WTC11 (cell line): ENCODE measurements at places on chromosomes 1 and 21.

DNA sequence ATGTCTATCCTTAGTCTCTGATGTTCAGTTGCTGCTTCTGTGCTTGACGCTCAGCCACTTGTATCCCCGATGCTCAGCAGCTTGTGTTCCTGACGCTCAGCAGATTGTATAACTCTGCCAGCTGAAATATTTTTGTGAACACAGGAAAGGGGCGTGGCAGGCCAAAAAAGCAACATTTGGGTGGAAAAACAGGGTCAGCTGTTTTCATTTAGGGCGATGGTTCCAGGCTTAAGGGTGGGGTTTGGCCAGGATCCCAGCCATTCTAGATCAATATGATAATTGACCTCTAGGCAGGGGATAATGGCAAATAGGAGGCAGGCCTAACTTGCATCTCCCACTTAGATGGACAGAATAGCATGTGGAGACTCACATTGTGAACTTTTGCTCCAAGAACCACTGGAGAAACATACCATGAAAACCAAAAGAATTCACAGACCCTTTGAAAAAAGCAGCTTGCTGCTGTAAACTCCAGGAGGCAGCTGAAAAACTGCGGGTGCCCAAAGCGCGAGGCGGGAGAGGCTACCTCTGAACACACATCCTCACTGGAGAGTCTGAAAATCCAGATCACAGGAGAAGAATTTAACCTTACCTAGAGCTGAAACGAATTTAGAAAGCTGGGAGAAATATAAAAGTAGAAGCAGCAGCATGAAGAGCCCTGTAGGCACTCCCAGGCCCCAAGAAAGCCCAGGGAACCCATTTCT is 58.3 kb downstream of the ZNF648 start:
- no peak for DNase-seq

DNA sequence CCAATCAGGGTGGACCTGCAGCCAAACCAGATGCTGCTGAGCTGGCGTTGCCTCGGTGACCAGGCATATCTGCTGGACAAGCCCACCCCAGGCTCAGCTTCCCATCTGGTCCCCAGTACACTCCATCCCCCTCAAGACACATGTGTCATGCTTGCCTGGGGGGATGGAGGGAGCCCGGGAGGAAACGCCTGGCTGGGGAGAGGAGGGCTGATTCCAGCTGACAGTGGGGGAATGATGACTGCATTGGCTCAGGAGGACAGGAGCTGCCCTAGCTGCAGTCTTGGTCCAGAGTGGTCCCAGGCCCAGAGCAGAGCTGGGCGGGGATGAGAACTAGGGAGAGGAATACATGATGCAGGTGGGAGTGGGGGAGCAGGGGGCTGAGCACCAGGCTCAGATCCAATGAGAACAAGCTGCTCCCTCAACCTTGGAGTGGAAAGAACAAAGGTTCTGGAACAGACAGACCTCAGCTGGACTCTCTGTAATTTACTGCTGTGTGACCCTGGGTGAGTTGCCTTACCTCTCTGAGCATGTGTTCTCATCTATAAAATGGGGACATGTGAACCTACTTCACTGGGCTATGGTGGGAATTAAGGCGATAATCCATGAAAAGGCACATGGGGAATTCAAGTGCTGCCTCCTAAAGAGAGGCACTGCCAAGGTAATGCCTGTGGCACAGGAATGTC is 23.1 kb upstream of the ECE1 start:
- DNase-seq, result no peak

DNA sequence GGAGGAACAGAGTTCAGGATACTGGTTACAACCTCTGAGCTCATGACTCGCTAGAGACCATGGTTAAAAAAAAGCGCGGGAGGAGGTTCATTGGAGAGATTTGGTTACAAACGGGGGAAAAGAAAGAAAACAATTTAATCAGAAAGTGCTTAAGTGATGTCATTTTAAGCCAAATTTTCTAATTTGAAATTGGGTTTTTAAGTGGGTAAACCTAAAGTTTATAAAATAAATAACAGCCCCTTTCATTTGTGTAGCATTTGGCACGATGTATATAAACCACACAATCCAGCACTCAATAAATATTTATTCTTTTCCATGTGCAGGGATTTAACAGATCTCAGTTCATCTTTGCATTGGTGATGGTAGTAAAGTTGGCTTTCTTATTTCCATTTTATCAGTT is 7.0 kb upstream of the DPT start:
- no peak for DNase-seq

- no peak for DNase-seq
These were observed 9.8 kb upstream of the PHTF1 start for GRCh38 chr1:113768916-113769600.

GRCh38 chr1:231194843-231195516 is 33.1 kb downstream of the TRIM67 start:
- DNase-seq, result no peak

- DNase-seq, result no peak
These were observed 6.9 kb upstream of the DNAH14 start for GRCh38 chr1:224922404-224923164.

DNA sequence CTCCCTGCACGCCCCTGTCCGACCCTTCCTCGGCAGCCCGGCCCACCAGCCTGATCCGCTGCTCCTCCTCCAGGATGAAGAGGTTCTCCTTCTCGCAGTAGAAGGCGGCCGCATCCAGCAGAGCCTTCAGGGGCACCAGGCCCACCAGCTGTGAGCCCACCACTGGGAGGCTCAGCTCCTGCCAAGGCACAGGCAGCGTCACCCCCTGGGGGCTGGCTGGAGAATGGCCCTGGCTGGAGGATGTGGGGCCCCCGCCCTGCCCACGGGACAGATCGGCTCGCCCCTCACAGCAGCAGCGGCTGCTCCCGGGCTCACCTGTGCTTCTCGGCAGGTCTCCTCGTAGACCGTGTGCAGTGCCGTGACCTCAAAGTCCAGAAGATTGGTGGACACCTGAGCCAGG is 5.3 kb downstream of the FTCD start:
- DNase-seq, result peak; percentile 14

DNA sequence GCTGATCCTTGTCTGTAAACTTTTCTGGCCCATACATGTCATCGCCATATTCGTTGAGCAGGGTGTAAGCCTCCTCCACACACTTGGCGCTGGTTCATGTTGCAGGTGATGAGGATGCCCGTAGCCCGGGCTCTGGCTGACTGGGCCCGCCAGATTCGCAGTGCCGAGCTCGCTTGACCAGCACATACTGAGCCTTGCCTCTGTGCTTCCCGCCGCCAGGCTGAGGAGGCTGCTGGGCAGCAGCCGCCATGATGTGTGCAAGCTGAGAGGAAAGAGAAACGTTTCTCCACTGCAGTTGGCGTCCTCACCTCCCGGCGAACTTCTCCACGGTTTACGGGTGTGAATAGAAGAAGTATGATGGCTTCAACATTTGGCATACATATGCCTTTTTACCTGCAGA is 89.2 kb downstream of the LTN1 start:
- no peak for DNase-seq

GRCh38 chr1:162145280-162145965 is 75.9 kb downstream of the NOS1AP start:
- DNase-seq, result no peak

GRCh38 chr21:37636152-37636860 is 269.7 kb downstream of the DYRK1A start:
- DNase-seq, result no peak

DNA sequence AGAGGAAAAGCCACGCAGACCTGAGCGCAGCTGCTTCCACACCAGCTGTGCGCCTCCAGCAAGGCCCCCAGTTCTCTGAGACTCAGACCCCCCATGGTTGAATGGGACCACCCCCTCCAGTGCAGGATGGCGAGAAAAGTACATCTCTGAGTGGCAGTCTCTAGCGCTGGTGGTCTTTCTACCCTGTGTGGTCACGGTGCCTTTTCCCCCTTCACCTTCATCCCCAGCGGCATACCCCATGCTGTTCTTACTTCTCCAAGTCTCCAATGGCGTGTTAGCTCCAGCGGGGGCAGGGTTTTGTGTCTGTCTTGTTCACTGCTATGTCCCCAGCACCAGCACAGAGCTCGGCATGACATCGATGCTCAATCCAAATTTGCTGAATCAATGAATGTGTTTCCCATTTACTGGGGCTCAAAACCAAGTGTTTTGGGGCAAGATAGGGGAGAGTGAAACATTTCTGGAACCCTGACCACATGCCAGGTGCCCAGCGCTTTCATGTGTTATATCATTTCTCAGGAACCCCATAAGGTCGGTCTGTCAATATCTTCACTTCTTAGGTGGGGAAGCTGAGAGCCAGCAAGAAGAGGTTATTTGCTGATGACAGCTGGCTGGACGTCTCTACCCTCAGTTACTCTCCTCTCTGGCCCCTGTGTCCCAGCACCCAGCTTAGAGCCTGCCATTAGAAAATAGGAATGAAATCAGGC is 959 bp upstream of the SDC3 start:
- DNase-seq, result no peak

- no peak for DNase-seq
These were observed 30.6 kb downstream of the SYT6 start for GRCh38 chr1:114122941-114123618.

DNA sequence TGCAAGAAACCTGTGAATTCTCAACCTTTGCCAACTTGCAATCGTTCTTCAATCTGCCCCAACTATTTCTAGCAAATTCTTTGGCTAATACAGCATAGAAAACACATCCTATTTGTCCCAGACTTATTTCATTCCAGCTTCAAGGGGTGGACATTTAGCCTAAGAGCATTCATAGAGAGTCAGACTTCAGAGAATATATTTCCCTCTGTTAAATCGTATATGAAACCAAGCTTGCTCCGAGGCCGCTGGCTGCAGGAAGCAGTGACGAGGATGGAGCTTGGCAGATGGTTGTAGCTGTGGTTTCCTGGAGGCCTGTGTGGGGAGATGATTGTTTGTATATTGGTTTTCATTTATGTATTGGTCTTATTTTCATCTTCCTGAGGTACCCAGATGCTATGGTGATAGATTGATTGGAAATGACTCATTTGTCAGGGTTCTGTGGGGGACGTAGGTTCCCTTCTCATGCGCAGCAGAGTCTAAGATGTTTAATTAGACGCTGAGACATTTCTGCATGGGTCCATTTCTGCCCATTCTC is 26.1 kb downstream of the MAN1C1 start:
- no peak for DNase-seq

GRCh38 chr1:23177438-23178380 is 9.1 kb upstream of the LUZP1 start:
- DNase-seq, result peak; percentile 82

- no peak for DNase-seq
These were observed 6.8 kb downstream of the TENT5C start for GRCh38 chr1:117612517-117613248.

DNA sequence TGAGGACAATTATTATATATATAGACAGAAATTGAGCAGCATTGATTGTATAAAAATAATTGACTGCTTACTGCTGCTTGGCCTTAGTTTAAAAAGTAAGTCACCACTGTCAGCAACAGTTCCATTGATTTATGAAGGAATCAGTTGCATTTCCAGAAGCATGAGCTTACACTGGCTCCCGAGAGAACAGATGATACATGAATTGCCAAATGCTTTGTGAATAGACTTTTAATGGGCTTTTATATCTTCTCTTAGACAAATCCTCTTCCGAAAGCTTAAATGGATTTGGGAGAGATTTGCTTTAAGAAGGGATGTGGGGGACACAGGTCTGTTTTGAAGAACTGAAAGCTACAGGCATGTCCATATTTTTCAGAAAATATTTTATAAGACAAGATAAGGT is 7.5 kb downstream of the FHAD1 start:
- no peak for DNase-seq

GRCh38 chr1:41751804-41752513 is 166.8 kb downstream of the HIVEP3 start:
- DNase-seq, result no peak

GRCh38 chr1:110677526-110677925 is 2.8 kb upstream of the KCNA3 start:
- DNase-seq, result no peak

DNA sequence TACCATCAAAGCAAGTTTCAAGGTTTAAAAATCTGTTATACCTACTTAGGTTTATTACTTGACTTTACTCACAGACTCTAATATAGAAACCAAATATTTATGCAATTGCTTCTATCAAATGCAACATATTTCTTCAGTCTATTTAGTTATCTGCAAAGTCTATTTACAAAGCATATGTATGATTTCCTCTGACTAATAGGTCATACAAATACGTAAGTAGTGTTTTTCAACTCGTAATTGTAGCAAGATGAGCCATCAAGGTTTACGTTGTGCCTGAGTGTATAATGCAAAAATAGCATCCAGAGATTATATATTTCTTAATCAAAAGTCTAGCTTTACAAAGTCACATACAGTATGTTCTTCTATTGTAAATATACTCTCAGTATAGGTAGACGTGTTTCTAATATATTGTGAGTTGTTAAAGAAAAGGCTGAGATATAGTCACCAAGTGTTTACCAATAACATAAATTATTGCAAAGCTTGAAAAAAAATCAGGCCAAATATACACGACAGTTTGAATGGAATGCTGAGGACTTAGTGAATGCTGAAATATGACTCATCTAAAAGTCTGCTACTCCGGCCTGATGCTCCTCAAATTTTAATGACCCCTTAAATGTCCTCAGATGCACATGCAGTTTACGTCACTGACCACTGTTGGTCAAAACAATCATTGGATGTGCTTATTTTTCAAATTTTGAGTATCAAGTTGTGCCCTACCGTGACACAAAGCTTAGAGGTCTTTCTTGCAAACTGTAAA is 48.4 kb downstream of the ADAMTS5 start:
- DNase-seq, result no peak

DNA sequence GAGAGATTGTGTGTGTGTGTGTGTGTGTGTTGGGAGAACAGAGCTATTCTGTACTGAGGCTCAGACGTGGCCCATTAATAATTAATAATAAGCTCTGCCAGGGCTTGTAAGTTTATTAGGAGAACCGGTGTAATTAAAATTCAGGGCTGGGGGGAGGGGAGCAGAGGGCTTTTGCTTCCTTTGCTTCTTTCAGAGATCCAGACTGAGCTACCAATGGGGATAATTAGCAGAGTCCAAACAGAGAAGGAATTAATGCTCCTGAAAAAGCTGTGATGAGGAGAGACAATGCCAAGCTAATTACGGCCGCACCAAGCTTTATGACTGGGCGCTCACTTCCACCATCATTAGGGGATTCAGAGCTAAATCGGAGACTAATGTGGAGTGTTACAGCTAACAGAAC is 4.5 kb downstream of the SYT6 start:
- DNase-seq, result no peak

GRCh38 chr1:64282351-64282750 is 78.9 kb downstream of the UBE2U start:
- no peak for DNase-seq

GRCh38 chr1:85245891-85246290 is 13.6 kb downstream of the C1orf52 start:
- no peak for DNase-seq

DNA sequence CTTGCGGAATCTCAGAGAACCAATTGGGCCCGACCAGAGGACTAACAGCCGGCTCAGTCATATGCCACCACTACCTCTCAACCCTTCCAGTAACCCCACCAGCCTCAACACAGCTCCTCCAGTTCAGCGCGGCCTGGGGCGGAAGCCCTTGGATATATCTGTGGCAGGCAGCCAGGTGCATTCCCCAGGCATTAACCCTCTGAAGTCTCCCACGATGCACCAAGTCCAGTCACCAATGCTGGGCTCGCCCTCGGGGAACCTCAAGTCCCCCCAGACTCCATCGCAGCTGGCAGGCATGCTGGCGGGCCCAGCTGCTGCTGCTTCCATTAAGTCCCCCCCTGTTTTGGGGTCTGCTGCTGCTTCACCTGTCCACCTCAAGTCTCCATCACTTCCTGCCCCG is 49.8 kb downstream of the ACP6 start:
- DNase-seq, result no peak

- DNase-seq, result no peak
These were observed 42.1 kb upstream of the SAMD13 start for GRCh38 chr1:84259376-84259775.

GRCh38 chr1:169141356-169141755 is 34.9 kb downstream of the ATP1B1 start:
- no peak for DNase-seq

GRCh38 chr1:2312160-2312514 is 79.2 kb downstream of the MORN1 start:
- no peak for DNase-seq
